ENCODE measurements at places on chromosomes 12 and 14.

DNA sequence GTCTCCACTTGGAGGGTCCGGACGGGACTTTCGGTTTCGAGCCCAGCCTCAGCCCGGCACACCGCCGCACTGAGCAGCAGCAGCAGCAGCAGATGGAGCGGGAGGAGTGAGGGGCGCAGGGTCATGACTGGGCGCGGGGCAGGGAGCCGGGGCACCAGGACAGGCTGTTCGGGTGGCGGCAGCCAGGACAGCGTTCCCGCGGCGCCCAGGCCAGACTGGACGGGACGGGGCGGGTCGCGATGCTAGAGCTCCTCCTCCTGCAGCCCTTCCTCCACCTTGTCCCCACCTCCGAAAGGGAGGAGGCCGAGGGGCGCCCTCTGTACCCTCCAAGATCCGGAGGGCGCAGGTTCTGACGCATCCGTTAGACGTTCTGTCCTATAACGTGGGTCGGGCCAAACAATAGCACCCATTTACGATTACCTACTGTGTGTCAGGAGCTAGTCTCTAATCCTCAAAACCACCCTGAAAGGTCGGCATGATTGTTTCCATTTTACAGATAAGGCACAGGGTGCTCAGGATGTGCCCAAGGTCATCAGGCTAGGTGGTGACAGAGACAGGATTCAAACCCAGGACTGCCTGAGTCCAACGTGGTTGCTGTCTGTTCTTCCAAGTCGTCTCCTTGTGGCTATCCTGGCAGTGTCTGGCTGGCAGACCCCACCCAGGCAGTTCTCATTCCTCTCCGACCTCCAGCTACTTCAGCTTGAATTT, at the start of gene FKBP11:
TSS of gene FKBP11 (minus strand) at position 189 of the 708 bp plus-strand sequence. CDS start at position 125, 64 bp downstream.
- DNase-seq: no peak

DNA sequence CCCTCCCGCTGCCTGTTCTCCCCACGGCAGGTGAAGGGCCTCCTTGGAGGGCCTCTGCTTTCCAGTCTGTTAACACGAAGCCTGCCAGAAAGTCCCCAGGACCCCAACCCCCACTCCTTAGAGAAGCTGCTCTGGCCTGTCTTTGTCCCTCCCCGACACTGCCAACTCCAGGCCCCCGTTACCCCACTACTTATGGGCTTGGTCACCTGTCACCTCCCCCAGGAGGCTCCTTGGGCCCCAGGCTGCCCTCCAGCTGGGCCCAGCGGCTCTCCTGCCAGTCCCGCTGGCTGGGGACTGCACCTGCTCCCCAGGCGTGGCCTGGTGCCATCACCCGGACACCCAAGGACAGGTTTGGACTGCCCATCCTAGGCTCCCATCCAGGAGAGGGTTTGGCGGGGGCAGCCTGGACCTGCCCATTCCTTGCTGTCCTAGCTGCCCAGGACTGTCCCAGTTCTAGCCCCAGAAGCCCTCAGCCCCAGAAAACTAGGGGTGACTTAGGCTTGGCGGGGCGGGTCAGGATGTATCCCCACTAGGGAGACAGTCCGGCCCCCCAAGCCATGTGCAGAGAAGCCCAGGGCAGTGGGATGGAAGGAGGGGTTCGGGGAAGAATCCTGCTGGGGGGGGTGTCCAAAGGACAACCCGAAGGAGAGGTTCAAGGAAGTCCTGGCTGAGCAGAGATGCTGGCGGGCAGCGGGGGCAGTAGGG, 155.7 kb upstream of the C14orf180 start:
- DNase-seq: no peak

DNA sequence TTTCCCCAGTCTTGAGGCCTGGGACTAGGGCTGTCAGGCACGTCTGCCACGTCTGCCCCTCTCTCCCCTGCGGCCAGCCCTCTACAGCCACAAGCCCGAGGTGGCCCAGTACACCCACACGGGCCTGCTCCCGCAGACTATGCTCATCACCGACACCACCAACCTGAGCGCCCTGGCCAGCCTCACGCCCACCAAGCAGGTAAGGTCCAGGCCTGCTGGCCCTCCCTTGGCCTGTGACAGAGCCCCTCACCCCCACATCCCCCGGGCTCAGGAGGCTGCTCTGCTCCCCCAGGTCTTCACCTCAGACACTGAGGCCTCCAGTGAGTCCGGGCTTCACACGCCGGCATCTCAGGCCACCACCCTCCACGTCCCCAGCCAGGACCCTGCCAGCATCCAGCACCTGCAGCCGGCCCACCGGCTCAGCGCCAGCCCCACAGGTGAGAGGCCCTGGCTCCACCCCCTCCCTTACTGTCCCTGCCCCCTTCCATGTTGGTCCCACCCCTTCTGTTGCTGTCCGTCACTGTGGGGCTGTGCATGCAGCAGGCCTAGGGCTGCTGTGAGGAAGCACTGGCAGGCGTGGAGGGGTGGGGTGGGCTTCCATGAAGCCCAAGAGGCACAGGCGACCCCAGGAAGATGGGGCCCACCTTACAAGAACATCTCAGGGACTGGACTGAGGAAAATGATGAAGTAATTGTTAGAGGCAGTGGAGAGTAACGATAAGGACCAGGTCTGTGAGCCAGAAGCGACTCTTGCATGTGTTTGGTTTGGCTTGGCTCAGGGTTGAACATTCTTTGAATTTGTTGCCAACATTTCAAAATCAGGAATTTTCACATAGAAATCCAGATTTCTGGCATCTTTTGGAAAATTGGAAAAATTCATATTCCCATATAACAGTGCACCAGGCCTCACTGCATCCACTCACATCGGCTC, 16.8 kb downstream of the C12orf43 start:
- DNase-seq: no peak

DNA sequence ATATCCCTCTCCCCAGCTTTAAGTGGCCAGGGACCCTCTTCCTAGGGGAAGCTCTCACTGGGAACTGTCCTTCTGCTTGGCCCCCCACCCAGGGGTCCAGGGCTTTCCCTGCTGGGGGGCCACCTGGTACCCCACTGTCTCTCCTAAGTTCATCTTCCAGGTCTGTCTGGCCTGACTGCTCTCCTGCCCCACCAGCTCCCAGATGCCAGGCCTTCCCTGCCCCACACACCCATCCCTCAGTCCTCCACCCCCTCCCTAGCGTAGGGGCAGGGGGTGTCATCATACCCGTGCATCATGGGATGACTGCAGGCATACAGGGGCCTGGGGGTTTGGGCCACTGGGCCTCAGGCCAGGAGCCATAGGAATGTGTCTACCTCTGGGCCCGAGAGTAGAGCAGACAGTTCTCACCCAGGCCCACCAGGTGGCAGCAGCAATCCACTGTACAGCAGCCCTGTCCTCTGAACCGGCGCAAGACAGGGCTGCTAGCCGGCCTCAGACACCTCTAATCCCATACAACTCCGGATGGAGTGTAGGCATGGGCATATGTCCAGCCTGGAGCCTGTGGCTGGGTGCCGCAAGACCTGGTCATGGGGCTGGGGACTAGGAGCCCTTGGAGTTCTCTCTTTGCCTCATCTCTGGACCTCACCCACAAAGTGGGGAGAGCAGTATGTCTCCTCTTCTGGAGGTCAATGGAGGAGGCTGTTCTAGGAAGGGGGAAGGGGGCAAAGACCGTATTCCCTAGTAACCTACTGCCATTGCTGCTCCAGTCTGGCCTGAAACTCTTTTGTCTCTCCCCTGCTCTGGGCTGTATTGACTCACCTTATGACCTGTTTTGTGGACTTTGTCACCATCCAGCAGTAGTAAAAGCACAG, 10.0 kb upstream of the SMARCD1 start:
- DNase-seq: peak; percentile 65

DNA sequence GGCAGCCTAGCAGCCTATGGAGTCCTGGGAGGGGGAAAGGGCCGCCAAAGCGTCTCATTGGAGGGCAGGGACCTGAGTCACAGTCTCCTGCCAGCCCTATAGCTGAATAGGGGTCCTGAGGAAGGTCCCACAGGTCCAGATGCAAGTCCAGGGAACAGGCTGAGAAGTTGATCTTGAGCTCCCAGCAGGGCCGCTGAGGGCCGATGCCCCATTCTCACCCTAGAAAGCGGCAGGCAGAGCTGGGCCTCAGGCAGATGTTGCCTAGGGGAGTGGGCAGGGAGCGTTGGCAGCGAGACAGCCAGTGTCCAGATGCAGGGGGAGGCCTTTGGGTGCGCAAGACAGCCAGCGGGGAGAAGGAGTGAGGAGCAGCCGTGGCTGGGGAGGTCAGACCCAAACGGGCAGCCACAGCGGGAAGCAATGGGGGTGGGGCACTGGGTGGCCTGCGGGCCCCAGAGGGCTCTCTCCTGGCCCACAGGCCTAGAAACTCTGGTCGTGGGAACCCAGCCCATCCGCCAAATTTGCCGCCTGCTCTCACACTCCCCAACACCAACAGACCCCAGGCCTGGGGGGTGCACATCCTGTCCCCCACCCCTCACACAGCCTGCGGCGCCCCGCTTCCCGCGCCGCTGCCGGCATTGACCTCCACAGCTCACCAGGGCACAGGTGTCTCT, 1.1 kb downstream of the HDAC7 start:
- no peak for DNase-seq

DNA sequence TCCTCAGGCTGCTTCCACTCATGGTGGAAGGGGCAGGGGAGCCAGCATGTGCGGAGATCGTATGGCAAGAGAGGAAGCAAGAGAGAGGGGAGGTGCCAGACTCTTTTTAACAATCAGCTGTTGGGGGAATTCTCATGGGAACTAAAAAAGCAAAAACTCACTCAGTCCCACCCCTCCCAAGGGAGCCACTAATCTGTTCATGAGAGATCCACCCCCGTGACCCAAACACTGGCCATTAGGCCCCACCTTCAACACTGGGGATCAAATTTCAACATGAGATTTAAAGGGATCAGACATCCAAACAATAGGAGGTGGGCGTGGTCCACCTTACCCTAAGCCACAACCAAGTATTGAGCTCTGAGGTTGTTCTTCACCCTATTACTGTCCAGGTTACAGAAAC, 375.1 kb downstream of the GRIN2B start:
- DNase-seq: no peak

GRCh38 chr14:68566075-68566474, 226.8 kb downstream of the ZFP36L1 start:
- DNase-seq: no peak

DNA sequence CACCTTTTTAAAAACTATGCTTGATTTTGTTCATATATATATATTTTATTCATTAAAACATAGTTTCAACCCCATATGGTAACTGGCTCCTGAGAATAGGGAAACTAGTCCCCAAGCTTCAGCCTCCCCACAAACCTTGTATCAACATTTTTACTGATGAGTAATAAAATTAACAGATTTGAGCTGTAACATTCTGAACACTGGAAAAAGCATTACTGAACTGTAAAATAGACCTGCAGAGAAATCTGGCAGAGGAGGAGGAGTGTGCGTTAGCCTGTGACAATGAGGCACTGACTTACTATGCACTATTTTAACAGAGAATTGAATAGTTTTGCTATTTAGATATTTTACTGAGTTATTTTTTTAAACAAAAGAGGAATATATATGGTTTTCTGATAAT, 43.1 kb downstream of the FRS2 start:
- no peak for DNase-seq

DNA sequence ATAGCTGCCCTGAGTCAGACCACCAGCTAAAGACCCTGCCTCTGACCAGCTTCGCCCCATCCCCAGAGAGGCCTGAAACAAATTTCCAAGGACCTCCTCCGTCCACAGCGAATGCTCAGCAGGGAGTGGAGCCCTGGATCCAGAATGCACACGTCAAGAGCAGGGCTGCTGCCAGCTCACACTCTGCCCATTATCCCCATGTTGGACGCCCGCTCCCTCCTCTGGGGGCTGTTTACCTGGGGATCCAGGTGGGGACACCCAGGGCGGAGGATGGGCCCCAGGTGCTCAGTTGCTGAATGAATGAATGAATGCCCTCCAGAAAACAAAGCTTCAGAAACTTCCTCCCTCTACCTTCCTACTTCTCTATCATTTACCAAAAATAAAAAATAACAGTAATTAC, 18.1 kb downstream of the BCL11B start:
- no peak for DNase-seq

DNA sequence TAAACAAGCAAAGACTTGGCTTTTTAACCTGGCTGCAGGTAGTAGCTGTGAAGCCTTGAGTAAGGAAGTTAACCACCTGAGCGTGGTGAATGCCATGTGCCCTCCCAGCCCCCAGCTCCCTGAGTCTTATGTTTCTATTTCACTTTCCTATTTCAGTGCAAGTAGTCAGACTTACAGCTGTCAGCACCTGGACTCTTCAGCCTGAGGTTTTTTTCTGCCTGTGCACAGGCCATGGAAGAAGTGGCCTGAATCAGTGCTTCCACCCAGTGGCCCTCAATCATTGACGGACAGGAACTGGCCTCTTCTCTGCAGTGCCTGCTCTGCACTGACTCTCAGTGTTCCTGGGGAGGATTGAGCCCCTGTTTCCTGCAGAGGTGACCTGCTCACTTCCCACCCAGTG, 796.4 kb downstream of the MED13L start:
- DNase-seq: no peak

- no peak for DNase-seq
These were observed 326.4 kb downstream of the NUAK1 start for GRCh38 chr12:105812366-105812765.

GRCh38 chr12:128026696-128027574, 240.0 kb upstream of the TMEM132C start:
- no peak for DNase-seq

GRCh38 chr14:50001151-50001998, 108.5 kb downstream of the ARF6 start:
- no peak for DNase-seq

DNA sequence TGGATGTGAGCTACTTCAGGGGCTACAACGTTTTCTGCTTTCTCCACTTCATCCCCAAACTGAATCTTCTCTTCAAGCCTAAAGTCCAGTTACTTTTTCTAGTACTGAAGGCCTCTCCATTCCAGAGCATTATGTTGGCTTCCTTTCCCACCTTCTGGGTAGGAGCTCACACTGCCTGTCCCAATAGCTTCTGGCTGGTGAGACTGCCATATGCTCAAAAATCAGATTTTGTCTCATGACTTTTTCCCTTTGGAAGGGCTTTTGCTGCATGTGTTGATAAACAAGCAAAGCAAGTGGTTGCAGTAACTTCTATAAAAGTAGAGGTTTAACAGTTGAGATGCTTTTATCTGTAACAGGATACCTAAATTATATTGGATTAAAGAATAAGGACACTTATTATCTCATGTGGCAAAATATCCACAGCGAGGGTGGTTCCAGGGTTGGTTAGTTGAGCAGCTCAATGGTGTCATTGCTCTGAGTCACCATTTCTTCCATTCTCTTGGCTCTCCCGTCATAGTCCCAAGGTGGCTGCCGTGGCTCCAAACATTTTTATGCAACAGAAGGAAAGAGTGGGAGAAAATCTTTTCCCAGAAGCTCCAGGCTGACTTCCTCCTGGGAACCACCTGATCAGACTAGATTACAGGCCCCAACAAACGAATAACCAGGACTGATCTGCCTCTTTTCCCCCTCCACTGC, 15.1 kb upstream of the PPFIBP1 start:
- DNase-seq: no peak
